ENCODE measurements at places on chromosomes 5 and 9.

DNA sequence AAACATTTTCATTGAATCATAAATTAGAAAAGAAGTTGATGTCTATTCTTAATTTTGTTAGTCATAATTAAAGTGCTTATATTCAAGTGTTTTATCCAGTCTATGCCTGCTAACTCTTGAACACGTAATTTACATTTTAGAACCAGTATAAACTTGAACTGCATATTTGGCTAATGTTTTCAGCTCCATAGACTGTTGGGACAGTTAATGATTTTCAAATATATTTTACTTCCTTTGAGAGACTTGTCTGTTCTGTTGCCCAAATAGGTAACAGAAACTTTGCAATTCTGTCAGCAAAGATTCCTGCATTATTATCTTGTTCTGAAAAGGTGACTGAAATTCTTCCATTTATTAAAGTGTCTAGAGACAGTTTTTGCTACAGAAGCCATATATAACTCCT is 7.8 kb downstream of the ITGA2 start:
- no peak for DNase-seq

- no peak for DNase-seq
Measured at GRCh38 chr9:115517335-115518075, 399.5 kb upstream of the TNC start.

DNA sequence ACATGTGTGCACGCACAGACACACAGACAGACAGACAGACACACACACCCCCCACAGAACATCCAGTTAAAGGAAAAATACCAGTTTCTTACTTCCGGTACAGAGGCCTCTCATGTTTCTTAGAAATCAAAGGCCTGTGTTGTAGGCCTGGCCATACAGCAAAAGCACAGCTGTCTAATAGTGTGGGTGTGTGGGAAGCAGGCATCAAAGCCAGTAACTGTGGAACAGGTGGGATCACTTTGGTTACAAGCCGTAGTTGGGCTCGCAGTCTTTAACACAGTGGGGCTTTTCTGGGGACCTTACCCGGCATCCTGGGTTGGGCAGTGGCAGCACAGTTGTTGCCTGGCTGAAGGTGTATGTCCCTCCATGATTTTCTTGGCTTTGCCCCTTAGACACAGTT is 55.2 kb downstream of the FBXL7 start:
- no peak for DNase-seq

GRCh38 chr9:120886490-120886967 is 9.5 kb upstream of the PHF19 start:
- no peak for DNase-seq

DNA sequence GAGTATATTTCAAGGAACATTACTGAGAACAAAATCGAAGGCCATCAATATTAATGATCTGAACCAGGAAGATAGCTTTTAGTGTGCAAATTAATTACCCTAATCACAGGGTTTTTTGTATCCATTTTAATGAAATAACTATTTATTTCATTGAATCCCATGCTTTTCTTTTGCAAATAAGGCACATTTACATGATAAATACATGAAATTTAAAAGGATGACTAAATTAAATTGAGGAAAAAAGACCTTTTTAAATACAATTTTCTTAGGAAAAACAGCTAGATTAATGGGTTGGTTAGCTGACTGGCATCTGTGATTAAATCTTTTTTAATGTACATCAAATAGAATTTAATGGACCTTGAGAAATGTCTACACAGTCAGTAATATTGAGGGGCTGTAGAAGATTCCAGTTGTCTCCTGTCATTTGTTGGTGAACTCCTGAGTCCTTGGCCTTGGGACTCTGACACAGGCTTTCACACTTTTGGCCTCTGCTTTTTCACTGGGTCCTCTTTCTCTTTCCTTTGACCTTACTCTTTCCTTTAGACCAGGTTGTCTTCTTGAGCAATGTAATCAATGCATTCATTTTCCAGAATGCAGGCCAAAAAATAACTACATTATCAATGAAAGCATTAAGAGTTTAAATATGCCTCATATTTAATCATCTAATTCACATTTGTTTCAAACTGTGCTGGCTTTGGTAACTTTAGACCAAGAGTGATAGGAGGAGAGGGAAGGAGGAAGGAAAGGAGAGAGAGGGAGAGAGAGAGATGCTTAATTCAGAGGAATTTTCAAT is 511.5 kb downstream of the ZNF608 start:
- no peak for DNase-seq

DNA sequence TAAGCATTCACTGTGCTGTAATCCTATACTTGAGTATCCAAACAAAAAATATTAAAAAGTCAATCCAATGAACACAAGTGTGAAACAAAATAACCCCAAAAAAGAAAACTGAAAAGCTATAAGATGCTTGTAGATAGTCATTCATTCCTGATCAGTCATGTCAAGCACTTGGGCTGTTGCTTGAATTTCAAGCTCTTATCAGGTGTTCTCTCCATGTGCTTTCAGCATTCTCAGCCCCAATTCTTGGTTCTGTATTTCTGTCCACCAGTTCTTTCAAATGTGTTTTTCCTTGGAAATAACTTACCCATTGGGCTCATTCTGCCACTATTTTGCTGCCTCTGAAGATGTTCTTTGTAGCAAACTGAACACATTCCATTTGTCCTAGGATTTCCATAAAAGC is 4.7 kb downstream of the ZFAND5 start:
- no peak for DNase-seq

DNA sequence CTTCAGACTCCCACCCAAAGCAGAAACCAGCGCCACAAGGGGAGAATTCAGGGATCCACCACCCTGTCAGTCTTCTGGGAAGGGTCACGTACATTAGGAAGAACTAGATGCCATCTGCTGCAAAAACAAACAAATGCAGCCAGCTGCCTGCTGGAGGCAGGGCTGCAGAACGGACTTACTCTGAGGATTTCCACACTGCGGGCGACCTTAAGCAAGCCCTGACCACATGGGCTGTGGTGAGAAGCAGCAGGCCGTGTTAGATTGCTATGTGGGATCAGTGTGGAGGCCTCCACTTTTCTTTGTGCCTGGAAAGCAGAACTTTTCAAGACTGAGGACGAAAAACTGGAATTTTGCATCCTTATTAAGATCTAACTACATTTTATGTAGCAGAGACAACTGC is 13.4 kb upstream of the LTC4S start:
- DNase-seq = peak; percentile 84

- DNase-seq = peak; percentile 97
Measured at GRCh38 chr9:127698985-127699670, 7.7 kb upstream of the CFAP157 start.

GRCh38 chr9:129511285-129511900 is 109.5 kb downstream of the C9orf50 start:
- no peak for DNase-seq

DNA sequence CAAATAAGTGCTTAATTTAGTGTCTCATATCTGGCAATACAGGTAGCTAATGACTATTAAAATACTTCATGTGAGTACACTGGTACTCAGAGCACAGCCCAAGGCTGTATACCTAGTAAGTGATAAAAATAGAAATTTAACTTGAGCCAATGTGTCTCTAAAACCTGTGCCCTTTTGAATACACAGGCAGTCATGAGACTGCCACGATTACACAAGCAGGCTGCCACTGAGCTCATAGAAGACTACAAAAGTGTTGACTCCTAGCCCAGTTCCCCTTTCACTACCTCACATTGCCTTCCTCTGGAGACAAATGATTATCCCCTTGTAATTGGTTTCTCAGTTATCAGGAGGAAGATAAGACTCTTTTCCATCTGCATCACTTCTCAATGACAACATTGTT is 66.3 kb upstream of the PAPPA start:
- peak; percentile 2 for DNase-seq

GRCh38 chr5:74164725-74165235 is 475.7 kb downstream of the ENC1 start:
- DNase-seq = no peak

Data from inflammatory macrophage treated with lipopolysaccharide for 1 hour (primary cell).